Stimulated activated CD8-positive, alpha-beta memory T cell treated with anti-CD3 and anti-CD28 coated beads, Interleukin-4, amount 100 ng/mL, for 4 hours (primary cell): ENCODE measurements at places on chromosomes 4 and X.

DNA sequence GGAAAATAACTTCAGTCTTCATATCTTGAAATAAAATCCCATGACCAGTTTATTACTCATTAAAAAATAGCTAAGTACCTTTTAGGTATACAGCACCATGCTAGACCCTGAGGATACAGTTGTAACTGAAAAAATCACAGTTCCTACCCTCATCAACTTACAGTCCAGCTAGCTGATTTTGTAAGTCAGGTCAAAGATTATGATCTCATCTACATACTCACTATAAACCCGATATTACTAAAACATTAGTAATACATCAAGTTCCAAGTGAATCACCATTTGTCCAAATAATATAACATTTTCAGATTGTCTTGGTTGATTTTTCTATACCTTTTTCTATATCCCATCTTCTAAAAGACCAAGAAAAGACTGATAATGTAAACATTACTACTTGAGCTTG lies 333.9 kb downstream of the INPP4B start:
- no peak for DNase-seq

GRCh38 chr4:3527914-3528876 lies 4.0 kb downstream of the LRPAP1 start:
- DNase-seq = no peak

DNA sequence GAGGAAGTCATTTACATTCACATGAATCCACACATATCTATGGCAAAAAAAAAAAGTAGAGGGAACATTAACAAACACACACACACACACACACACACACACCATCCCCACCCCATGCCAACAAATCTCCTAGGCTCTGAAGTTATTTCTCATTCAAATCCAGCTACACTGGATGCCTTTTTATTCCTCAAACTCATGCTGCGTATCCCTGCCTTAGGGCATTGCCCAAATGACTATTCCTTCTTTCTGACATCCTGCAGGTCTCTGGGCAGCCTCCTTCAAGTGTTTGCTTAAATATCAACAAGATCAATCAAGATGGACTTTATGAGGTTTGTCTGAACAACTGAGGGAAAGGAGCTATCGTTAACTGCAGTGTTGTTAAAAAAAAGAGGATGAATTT lies 106.5 kb upstream of the FAM9A start:
- no peak for DNase-seq

DNA sequence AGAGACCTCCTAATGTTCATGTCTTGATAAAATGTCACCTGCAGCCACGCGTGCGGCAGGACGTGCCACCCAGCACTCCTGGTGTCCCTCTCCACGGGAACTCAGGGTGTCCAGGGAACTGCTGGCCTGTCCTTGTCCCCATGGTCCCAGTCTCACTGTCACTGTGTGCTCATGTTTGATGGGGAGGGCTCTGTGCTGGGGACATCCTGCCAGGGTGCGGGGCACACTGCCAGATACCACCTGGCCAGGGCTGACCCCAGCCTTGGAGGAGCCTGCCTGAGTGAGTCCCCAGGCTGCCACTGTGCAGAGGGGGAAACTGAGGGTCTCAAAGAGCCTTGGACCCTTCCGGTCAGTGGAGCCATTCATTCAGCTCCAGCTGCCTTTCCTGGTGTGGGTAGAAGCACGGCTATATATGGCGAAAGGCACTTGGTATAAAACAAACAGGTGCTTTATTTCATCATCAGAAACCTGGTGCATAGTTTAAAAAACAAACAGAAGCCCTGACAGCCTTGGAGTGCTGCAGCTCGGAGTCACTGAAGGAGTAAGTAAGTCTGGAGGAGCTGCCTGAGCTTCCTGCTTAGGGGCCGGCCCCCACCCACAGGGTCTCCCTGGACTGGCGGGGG lies 33.0 kb downstream of the NOP14 start:
- no peak for DNase-seq

DNA sequence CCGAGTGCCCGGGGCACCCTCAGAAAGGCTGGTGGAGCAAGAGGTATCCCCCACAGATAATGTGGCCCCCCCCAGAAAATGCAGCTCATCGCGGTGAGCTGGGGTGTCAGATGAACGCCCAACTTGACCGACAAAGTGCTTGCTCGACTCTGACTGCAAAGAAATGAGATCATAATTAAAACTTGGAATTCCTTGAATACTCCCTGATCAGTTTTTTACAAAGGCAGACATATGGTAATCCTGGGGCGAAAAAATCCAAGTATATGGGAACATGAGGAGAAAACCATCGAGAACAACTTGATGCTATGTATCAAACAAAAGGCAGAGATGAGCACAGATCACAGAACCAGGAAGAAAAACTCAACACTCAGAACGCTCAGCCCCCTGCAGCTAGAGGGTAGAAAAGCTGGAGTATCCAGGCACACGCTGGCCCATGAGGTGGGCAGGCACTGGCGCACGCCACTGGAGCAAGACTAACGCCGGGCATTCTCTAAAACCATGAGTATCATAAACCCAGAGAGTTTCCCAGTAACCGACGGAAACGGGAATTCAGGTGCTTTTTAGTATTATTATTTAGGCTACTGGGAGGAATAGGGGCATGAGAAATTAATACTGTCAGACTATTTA lies 127.3 kb downstream of the AFAP1 start:
- no peak for DNase-seq

GRCh38 chr4:86759298-86759697 lies 89.9 kb downstream of the SLC10A6 start:
- DNase-seq = no peak

DNA sequence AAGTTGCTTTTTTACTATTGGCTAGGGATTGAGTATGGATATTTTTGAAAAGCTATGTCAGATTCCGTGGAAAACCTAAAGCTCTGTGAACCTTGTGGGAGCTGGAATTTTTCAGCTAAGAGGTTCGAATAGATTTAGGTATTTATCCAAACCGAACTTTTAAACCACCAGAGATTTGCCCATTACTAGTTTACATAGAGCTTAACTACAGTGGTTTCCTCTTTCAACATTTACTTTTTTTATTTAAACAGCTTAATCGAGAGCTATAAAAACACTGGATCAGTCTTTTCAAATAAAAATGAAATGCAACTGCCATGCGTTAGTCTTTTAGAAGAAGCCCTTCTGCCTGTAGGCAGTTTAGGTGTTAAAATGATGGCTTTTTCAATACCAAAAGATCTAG lies 377.0 kb downstream of the RPA4 start:
- no peak for DNase-seq

DNA sequence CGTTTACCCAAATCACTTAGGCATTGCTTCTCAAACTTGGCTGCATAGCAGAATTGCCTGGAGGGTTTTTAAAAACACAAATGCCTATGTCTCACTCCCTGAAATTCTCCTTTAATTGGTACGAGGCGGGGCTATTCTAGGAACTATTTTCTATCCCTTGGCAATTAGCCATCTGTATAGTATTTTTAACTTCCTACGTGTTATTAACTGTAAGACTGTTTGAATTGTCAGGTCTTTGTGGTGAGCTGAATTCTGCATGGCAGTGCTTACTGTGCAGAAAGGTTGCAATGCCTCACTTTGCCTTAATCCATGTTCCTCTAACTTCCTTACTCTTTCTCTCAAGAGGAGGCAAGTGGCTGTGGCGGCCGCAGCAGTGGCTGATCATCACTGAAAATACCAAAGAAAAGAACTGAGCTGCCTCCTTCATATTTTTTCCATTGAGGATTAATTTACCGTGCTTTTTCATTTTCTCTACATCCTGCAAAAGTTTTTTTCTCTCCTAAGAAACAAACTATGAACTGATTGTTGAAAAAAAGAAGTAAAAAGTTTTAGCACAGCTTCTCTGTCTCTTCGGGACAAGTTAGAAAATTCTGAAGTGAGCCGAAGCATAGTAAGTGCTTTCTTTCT lies at the start of gene SHROOM3:
Gene SHROOM3 (plus strand): TSS at position 329 of the 627 bp plus-strand sequence. CDS start 824 bp downstream, outside the sequence.
- DNase-seq = no peak

GRCh38 chrX:33133320-33133719 lies 78.0 kb downstream of the DMD start:
- DNase-seq = no peak

GRCh38 chrX:22760513-22761057 lies 239.2 kb upstream of the DDX53 start:
- no peak for DNase-seq

GRCh38 chr4:8494218-8494617 lies 53.6 kb downstream of the TRMT44 start:
- no peak for DNase-seq

GRCh38 chrX:18173494-18174180 lies 47.0 kb downstream of the BEND2 start:
- no peak for DNase-seq

- no peak for DNase-seq
Measured at GRCh38 chrX:37468124-37468739, 103.2 kb upstream of the LANCL3 start.

DNA sequence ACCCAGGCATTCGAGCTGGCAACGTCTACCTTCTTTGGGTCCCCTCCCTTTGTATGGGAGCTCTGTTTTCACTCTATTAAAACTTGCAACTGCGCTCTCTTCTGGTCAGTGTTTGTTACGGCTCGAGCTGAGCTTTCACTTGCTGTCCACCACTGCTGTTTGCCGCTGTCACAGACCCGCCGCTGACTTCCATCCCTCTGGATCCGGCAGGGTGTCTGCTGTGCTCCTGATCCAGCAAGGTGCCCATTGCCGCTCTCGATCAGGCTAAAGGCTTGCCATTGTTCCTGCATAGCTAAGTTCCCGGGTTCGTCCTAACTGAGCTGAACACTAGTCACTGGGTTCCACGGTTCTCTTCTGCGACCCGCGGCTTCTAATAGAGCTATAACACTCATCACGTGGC lies 183.5 kb upstream of the GALNTL6 start:
- DNase-seq = no peak

DNA sequence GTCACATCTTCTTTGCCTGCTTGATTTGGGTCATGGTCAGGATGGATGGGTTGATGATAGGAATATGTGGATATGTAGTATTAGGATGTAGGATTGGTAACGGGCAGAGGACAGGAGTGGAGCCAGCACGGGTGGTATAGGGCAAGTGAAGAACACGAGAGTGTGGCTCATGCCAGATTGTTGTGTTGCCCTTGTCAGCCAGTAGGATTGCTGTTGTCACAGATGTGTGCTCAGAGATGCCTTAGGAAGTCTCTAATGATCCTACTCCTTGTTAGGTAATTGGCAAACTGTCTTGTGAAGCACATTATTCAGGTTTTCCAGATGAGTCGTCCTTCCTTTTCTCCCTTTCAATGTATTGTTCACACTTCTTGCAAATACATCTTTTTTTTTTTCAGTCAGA lies 5.5 kb downstream of the ATP10D start:
- no peak for DNase-seq

DNA sequence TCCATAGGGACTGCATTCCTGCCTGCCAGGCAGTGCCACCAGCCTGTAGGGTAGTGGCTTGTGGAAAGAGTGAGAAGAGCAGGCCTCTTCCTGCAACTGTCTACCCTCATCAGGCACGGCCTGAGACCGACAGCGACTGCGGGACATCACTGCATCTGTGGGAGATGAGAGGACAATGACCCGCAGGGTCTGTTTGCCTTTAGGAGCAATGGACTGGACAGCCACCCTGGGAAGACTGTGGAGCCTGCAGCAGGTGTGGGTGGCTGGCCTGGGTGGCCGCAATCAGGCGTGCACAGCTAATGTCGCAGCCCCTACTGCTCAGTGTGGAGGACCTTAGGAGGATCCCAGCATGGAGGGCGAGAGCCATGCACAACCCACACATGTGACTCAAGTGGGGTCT lies 227.9 kb downstream of the PTTG2 start:
- DNase-seq = no peak

- DNase-seq = no peak
Measured at GRCh38 chr4:146520896-146521540, 722 bp downstream of the SLC10A7 start.

DNA sequence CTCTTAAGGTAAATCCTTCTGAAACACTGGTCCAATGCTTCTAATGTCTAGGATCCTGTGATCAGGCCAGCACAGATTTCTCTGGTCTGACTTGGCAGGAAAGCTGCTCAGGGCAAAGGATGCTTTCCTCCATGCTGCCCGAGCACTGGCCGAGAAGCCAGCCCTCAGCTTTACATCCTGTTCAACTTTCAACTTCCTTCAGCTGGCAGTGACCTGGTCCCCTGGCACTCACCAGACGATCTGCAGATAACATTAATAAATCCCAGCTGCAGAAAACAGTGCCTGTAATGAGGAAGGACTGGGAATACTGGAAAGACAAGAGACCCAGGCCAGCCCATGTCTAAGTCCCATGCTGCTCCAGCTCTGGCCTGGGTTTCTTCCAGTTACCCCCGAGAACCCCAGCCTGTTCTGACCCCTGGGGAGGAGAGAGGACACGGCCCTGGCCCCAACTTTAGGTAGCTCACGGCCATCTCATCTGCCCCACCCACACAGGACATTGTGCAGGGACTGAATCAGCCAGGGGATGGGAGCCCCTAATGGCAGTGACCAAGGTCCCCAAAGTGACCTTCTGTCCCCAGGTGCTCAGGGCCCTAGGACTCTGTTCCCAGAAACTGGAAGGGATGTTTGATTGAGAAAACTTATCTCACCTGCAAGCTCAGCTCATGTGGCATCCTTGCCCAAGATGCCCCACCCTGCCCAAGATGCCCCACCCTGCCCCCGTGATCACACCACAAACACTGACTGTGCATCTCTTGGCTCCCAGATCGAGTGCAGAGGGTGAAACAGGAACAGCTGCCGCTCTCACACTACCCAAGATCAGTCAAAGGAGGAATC lies 28.0 kb downstream of the JAKMIP1 start:
- DNase-seq = no peak

DNA sequence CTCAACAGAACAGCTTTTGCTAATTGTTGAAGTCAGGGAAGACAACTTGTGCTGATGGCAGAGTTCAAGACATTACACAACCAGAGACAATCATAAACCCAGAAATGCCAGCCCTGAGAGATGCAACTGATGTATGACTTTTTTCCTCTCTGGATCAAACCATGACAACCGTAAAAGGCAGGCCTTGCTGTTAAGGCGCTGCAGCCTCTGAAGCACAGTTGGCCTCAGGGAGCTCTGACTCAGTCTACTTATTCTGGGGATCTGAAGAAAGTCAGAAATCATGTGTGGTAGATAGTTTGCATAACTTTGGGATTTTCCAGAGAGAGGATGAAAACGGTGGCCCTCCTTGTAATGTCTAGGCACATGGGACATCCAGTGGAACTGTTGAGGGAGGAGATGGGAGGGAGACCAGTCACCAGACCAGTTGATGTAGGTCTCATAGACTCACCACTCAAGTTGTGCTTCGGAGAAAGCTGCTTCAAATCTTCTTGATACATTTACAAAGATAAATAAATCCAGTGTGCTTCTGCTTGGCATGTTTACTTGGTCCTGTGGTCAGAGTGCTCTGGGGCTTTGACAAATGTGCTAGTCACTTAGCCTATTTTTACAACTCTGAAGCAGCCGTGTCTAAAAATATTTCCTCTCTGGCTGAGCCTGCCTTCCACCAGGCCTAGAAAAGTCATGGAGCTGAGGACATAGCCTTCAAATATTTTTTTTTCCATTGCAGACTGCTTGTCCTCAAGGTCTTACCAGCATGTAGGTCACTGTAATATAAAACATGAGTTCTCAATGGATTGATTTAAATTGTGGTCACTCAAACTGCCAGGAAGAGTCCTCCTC lies 7.5 kb downstream of the HADH start:
- DNase-seq = no peak

- no peak for DNase-seq
Measured at GRCh38 chr4:5144384-5144783, 93.1 kb downstream of the STK32B start.

GRCh38 chr4:147984065-147984777 lies 252.3 kb downstream of the ARHGAP10 start:
- no peak for DNase-seq
